NCI-H2081 (cell line): ENCODE measurements at places on chromosomes 2 and 18.

- no peak for DNase-seq
Measured at GRCh38 chr2:33437297-33437696, 39.2 kb upstream of the RASGRP3 start.

GRCh38 chr2:57372237-57372984, 674.2 kb upstream of the VRK2 start:
- no peak for DNase-seq

DNA sequence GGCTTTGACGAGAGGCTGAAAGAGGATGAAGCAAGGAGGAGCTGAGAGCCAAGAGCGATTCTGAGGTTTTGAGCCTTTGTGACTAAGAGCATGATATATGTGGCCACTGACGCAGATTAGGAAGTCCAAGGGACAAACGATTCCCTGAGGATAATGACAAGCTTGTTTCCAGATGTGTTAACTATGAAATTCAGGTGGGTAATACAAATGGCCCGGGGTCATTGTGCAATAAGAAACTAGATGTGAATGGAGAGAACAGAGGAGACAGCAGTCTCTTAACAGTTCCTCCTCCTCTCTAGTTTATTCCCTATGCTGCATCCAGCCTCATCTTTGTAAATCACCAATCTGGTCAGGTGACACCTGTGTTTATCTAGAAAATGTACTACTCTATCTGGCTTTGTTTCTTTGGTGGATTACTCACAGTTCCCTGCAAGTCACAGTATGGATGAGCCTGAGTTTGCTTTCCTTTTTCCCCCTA, 84.2 kb downstream of the SOCS6 start:
- no peak for DNase-seq

GRCh38 chr18:70333757-70334156, 44.9 kb downstream of the SOCS6 start:
- DNase-seq: no peak

DNA sequence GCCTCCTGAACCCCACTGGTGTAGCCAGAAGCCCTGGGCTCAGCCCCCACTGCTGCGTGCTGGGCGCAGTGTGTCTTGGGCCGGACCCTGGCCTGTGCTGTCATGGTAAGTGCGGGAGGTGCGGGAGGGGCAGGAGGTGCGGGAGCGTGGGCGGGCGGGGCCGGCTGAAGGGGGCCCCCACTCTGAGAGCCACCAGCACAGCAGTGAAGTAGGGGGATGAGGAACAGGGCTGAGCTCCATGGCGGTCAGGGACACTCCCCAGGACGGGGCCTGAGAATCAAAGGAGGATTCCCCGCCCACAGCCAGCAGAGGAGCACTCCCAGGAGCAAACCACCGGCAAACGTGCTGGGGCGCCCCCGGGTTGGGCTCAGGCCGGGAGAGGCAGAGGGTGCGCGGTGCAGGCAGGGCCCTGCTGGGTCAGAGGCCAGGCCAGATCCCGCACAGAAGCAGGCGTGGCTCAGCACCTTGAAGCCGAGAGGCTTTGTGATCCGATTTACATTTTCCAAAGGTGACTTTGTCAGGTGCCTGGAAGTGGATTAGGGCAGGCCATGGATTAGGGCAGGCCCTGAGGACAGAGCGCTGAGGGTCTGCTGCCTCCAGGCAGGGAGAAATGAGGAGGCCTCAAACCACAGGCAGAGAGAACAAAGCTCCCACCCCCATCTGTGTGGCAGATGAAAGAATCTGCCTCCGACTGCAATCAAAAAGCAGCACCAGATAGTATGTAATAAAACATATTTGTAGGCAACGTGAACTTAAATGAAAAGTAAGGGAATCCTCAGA, 152.0 kb upstream of the RAB6C start:
- DNase-seq: no peak

- no peak for DNase-seq
Measured at GRCh38 chr2:127128445-127128904, 21.5 kb upstream of the BIN1 start.

DNA sequence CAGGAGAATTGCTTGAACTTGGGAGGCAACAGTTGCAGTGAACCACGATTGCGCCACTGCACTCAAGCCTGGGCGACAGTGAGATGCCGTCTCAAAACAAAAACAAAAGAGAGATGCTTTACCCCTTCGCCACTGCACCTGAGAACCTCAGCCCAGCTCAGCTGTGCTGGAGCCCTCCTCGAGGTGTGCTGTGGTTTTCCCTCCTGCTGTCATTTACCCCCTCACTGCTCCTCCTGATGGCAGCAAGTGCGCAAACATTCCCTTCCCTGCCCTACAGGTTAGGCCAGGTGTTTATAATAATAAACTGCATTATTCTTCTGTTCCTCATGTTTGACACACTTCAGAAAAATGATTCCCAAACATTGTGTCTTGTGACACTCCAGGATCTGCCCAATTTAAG, 8.4 kb downstream of the FBXO36 start:
- DNase-seq: no peak

GRCh38 chr18:34976534-34976898, 64.7 kb upstream of the MAPRE2 start:
- no peak for DNase-seq

DNA sequence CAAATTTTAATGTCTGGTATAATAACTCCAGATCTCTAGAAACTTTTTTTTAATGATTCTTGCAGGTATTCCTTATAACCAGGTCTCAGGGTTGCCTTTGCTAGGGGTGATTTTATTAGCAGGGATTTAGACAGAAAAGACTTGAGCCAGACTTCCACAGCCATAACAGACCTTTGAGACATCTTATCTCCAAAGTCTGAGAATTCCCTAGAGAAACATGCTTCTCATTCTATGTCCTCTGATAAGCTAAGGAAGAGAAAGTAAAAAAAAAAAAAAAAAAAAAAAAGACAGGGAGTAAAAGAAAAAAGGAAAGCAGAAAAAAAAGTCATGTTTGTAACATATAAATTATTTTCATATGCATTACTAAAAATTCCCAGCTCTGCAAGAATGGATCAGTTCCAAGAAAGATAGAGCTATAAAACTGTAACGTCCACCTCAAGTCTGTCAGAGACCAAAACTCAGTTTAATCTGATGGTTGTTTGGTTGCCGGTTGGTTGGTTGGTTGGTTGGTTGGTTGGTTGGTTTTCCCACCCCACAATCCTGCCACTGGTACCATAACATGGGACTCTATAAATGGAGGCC, 153.8 kb downstream of the COL6A3 start:
- DNase-seq: no peak
